Stimulated activated CD8-positive, alpha-beta memory T cell treated with anti-CD3 and anti-CD28 coated beads, Interleukin-7, amount 100 ng/mL, for 1 hour (primary cell): ENCODE measurements at places on chromosomes 1 and 21.

DNA sequence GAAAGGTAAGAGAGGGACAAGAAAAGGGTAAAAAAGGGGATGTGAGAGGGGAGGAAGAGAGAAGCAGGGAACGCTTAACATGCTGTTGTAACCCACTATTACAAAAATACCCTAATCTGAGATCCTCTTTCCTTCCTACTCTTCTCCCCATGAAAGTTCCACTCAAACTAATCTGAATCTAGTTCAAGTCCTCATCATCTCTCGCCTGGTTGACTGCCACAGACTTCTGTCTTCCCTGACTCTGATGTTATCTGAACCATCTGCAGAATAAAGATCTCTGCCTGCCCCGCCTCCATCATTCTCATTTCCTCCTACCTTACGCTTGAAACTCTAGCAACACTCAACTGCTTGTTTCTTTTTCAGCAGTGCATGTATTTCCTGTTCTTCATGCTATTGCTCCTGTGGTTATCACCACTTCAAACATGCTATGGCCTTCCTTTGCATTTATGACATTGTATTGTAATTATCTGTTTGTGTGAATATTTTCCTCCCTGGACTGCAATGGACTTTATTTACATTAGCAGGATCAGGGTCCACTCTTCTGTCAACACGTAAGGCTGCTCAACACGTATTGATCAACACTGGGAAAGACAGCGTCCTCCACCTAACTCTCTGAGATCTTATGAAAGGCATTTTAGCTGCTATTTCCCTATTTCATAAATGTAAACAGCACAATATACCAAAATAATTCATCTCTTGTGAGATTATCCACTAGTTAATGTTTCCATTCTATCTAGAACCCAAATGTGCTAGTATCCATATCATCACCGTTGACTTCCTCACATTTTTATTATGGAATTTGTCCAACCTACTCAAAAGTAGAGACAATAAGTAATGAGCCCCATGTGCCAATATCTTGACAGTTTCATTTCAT lies 215.5 kb upstream of the USP25 start:
- DNase-seq = peak; percentile 21

DNA sequence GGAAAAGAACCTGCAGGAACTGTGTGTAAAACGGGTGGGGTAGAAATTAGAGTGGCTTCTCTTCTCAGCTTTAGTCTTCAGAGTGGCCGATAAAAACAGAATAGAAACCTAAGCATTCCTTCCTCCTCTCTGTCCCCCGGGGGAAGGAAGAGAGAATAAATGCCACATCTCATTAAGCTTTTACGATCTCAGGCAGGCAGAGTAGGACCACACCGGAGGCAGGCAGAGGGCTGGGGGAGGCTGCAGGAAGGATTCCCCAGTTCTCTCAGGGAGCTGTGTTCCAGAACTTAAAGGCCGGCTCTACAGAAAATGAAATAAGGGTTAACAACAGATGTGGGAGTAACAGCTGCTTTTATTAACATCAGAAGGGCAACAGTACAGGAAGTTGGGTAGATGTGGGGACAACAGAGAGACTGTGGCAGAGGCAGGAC lies 24.5 kb upstream of the MEF2D start:
- DNase-seq = no peak

GRCh38 chr1:84298684-84299535 lies 2.6 kb upstream of the SAMD13 start:
- no peak for DNase-seq

- DNase-seq = no peak
Observed at GRCh38 chr21:43854773-43855633, 10.0 kb upstream of the AGPAT3 start.

DNA sequence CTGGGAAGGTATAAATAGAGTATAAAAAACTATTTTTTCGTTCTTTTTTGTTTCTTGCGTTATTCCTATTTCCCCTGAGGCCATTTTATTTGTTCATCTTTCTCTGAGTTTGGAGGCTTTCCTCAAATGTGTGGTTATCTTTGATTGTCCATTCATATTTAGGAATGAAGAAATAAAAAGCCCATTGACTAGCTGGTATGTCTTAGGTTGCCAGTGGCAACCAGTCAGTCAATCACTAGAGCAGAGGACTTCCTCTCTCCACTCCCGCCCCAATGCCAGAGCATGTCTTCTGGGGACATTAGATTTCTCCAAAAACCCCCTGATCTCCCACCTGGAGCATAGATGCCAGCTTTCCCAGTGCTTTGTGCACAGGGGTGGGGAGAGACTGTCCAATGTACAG lies 20.7 kb upstream of the FOXE3 start:
- DNase-seq = no peak

DNA sequence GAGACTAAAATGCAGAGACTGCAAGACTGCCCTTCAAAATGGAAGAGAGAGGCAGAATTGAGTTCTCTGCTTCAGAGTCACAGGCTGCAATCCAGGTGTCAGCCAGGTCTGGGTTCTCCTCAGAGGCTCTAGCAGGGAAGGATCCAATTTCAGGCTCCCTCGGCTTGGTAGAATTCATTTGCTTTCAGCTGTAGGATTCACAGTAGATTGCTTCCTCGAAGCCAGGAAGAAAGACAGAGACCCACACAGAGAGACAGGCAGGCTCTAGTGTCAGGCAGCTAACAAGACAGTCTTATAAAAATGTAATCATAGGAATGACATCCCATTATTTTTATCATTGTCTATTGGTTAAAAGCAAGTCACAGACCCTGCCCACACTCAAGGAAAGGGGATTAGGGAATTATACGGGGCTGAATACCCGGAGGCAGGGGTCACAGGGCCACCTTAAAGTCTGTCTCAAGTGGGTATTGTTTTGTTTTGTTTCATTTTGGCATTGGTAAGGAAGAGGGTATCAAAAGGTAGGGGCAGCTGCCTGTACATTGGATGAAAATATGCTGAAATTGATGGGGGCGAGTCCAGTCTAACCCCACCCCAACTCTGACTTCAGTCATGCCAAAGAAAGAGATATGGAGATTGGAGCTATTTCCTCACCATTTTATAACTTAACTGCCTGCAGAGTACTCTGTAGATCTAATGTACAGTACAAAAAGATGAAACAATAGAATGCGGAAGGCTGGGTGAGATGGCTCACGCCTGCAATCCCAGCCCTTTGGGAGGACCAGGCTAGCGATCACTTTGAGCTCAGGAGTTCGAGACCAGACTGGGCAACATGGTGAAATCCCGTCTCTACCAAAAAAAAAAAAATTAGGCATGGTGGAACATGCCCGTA lies 9.5 kb upstream of the TBCE start:
- DNase-seq = no peak

- DNase-seq = no peak
Observed at GRCh38 chr1:1597275-1597930, 2.5 kb downstream of the FNDC10 start.

- DNase-seq = no peak
Observed at GRCh38 chr1:29682919-29683295, 446.6 kb downstream of the PTPRU start.

DNA sequence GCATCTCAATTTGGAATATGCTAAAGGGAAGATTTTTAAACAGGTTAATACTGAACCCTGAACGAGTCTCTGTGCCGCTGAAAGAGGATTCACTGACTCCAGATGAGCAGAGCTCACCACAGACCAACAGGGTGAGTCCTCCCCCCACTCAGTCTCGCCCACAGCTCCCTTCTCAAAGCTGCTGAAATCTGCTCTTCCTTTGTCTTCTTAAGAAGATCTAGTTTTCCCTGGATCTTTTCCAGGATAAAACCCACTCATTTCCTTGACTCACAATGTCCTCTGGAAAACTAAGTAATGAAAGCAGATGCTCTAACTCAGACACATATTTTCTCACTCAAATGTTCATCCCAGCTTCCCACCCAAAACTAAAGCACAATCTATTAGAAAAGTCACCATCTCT lies 447.0 kb upstream of the PKN2 start:
- DNase-seq = no peak

GRCh38 chr1:240320659-240321058 lies 229.0 kb downstream of the FMN2 start:
- DNase-seq = no peak

DNA sequence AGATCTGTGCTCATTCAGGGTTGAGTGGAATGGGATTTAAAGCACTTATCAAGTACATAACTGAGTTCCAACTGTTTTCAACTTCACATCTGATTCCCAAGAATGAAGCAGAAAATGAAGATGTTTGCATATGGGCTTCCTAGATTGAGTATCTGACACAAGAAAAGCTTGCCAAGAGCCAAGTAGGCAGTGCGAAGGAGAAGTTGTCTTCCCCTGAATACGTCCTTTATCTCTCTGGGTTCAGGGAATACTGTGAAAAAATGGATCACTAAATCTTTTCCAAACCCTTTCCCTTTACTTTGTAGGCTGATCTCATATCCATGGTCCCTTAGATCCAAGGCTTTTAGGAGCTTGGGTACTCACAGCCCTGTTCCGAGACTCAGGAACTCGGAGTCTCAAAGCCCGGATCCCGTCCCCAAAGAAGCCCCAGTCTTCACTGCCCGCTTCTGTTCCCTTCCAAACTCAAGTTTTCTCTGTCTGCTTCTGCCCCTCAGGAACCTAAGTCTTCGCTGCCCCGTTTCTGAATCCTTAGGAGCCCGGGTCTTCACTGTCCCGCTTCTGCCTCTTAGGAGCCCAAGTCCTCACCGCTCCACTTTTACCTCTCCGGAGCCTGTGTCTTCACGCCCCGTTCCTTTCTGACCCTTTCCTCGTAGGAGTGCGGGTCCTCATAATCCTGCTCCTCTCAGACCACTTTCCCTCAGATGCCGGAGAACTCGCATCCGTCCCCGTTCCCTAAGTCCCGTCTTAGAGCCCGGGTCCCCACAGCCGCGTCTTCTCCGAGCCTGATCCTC lies 616 bp downstream of the TAF12 start:
- no peak for DNase-seq

DNA sequence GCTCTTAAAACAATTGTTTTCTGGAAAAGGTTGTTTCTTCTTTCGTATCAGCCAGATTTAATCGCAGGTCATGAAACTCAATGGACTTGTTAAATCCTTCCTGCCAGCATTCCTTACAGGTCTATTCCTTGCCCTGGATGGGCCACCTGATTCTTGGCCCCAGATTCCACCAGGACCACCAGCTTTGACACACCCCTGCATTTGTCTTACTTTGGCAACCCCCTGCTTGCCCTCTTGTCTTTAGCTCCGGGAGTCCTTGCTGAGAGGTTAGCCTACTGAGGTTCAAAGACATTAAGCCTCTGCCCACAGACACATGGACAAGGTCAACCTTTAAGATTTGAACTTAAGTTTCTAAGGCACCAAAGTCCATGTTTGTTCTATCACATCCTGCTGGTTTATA lies 27.1 kb upstream of the DAB1 start:
- no peak for DNase-seq

GRCh38 chr1:226404063-226404903 lies 3.6 kb downstream of the PARP1 start:
- no peak for DNase-seq

GRCh38 chr1:182960046-182960445 lies 7.1 kb upstream of the SHCBP1L start:
- no peak for DNase-seq

DNA sequence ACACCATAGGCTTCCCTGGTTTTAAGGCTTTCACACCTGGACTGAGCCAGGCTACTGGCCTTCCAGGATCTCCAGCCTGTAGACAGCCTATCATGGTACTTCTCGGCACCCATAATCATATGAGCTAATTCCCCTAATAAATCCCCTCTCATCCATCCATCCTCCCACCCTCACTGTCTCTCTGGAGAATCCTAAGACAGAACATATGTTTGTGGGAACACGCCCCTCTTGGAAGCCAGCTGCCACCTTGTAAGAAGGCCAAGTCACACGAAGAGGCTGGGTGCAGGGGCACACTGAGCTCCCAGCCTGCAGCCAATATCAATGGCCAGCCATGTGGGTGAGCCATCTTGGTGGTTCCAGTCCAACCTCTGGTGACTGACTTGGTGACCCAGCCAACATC lies 7.4 kb downstream of the CLCC1 start:
- DNase-seq = no peak
